Activated naive CD4-positive, alpha-beta T cell (primary cell): ENCODE measurements at places on chromosomes 11 and 22.

DNA sequence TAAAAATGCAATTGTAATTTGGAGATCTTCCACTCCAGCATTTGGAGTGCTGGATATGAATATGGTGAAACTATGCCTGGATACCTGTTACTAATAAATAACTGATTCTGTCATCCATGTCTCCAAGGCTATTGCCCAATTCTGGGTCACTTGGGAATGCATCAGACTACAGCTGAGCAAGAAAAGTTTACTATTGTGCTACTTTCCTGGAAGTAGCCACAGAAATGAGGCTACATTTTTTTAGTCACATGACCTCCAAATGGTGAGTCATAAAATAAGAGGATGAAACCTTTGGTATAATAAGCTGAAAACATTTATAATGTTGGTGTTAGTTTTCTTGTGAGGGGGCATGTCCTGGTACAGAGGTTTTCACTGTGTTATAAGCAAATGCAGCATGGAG is 44.4 kb downstream of the DCDC1 start:
- DNase-seq = no peak

- DNase-seq = no peak
Observed at GRCh38 chr11:17171343-17171742, 36.4 kb downstream of the PIK3C2A start.

GRCh38 chr22:20887375-20887774 is 28.6 kb downstream of the SNAP29 start:
- no peak for DNase-seq

DNA sequence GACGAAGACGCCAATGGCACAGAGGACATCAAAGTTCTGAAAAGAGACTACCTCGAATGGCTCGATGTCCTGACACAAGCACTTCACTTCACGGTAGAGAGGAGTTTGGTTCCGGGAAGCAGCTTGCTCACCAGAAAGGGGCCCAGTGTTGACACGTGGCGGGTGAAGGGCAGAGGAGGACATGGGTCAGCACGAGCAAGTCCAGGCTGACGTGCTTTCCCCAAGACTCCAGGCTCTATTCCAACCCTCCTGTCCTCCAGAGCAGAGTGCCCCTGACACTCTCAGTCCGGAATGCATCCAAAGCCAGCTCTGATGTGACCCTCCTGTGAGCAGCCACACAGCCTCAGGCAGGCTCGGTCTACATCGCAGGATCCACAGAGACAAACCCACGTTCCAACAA is 77.5 kb upstream of the BID start:
- no peak for DNase-seq

GRCh38 chr11:75428281-75428724 is 4.7 kb downstream of the KLHL35 start:
- DNase-seq = peak; percentile 18

DNA sequence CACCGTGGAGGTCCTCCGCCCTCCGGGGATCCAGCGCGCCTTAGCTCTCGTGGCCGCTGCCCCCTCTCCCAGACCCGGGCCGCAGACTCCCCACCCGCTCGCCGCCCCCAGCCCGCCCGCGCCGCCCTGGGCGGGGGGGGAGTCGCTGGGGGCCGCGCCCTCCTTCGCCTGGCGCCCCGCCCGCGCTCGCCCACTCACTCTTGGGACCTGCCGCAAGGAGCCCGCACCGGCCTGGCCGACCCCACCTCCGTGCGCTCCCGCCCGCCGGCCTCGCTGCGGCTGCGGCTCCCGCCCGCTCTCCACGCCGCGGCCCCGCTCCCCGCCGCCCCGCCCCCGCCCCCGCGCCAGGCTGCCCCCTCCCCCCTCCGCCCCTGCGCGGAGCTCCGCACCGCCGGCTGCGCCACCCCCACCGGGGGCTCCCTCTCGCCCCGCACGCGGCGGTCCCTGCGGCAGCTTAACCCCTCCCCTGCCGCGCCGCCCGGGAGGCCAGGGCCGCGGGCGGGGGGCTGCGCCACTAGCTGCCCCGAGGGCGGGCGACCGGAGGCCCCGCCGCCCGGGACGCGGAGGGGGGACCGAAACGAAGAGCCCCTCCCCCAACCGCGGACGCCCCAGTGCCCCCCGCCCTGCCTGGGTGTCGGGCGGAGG is 724 bp upstream of the RASGRP2 start:
- no peak for DNase-seq
